ENCODE measurements at places on chromosomes 6 and 20.
A peak's percentile ranks its signal among the peaks of the same experiment; 100 is the strongest.

- no peak for DNase-seq
Measured at GRCh38 chr6:90574610-90575009, 12.3 kb downstream of the MAP3K7 start.

GRCh38 chr20:45354423-45355208, 6.4 kb upstream of the SDC4 start:
- no peak for DNase-seq

- no peak for DNase-seq
Measured at GRCh38 chr20:59094576-59094975, 52.0 kb upstream of the PRELID3B start.

DNA sequence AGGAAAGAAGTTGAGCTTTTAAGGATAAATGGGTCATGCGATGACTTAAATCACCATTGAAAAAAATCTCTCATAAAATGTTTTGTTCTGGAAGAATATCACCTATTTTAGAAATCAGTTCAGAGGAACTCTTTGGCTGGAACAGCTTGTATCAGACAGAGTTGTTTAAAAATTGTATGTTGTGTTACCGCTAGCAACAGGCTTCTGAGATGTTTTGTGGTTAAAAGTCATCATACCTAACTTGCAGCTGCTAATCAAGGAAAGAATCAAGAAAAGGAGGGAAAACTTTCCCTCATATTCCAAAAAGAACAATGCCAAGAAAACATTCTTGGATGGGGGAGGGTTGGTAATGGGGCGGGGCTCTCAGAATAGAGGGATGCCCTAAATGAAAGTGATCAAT, 220.7 kb upstream of the CITED2 start:
- no peak for DNase-seq

- DNase-seq: peak; percentile 87
Measured at GRCh38 chr6:109453594-109454495, 1.7 kb downstream of the MICAL1 start.

GRCh38 chr6:150622941-150623874, 23.5 kb downstream of the PLEKHG1 start:
- no peak for DNase-seq

GRCh38 chr6:156175971-156176421, 601.2 kb upstream of the ARID1B start:
- peak; percentile 51 for DNase-seq

GRCh38 chr6:11413728-11414127, 123.8 kb upstream of the TMEM170B start:
- no peak for DNase-seq
